D721Med (cell line): ENCODE measurements at places on chromosomes 7 and 10.

DNA sequence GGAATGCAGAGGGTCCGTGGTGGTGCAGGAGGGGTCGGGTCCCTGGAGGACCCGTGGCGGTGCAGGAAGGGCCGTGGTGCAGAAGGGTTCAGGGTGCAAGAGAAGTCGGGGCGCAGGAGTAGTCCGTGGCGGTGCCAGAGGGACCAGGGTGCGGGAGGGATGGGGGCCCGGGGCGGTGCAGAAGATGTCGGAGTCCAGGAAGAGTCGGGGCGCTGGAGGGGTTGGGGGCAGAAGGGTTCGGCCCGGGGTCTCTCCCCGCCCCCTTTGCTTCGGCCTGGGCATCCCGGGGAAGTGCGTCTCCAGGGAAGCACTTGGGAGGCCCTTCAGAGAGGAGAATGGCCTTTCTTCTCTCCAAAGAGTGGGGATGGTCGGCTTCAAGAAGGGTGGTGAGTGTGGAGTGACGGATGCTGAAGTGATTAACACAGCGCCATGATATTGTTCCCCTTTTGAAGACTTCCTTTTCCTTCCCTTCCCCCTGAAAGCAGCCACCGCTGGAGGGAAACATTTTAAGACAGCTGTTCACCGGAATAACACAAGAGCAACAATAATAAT lies 997 bp downstream of the WDR37 start:
- no peak for DNase-seq

DNA sequence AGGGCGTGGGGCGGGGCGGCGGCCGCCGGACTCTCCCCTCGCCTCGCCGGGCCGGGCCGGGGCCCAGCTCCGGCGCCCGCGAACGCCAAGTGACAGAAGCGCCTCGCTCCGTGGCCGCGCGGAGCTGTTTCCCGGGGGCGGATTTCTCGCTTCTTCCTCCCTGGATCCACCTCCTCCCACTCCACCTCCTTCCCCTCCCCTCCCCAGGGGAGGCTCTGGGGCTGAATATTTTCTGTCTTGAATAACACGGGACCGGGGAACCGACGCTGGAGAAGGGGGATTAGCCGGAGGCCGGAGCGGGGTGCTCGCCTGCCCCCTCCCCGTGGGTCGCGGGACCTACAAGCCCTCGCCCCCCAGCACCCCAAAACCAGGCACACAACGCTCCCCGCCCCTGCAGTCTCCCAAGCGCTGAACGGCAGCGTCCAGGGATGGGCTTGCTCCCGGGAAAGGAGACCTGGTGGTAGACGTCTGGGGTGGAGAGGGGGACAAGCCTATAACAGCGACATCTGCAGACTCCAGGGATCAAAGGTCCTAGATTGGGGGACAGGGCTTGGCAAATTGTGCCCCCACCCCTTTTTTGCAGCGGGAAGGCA lies at the start of gene ARHGAP21:
Gene ARHGAP21, minus strand, starts transcription at position 100 of the 593 bp plus-strand sequence. CDS start 1,988 bp downstream, outside the sequence.
- DNase-seq: no peak

DNA sequence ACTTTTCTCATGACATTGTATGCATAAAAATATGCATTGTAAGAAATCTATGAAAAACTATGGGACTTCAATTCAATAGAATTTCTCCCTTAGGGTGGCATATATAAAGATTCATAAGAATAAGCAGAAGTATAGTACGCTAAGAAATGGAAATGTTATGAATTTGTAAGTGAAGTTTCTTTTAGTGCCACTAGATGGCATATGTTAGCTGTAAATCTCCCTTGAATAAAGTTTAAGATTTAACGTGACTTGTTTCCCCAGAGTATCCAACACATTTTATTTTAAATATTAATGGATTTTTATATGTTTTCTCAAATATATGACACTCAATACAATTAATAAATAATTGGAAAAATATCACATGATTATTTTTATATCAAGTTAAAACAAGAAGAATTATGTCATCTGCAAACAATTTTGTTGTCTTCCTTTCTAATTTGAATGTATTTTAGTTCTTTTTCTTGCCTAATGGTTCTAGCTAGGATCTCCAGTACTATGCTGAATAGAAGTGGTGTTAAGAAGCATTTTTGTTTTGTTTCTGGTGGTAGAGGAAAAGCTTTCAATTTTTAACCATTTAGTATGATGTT lies 287.2 kb downstream of the HGF start:
- peak; percentile 11 for DNase-seq

DNA sequence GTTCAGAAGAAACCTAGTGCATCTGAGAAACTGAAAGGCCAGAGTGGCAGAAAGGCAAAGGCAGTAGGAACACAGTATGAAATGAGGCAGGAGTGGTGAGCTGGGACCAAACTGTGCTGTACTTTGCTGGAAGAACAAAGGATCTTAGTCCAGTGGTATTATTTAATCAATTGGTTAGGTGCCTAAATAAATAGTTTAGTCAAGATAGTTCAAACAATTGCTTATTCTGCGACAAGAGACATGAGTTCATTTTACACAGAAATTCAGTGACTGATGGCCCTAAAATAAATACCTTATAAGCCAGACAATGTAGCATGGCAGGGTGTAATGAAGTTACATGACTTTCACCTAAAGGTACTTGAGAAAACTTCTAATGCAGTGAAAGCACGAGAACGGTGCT lies 181.8 kb upstream of the LRRN3 start:
- no peak for DNase-seq

DNA sequence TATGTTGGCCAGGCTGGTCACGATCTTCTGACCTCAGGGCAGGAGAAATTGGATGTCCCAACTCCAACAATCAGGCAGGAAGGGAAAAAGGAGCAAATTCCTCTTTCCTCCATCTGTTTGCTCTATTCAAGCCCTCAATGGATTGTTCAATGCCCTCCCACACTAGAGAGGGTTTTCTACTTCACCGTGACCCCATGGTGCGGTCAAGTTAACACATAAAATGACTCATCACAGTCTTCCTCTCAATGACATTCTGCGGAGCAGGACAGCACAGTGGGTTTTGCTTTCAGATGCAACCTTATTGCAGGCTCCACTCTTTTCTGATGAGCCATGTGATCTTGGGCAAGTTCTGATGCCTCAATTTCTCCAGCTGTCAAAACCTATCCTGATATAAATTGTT lies 364.9 kb downstream of the ANKRD30A start:
- DNase-seq: no peak

DNA sequence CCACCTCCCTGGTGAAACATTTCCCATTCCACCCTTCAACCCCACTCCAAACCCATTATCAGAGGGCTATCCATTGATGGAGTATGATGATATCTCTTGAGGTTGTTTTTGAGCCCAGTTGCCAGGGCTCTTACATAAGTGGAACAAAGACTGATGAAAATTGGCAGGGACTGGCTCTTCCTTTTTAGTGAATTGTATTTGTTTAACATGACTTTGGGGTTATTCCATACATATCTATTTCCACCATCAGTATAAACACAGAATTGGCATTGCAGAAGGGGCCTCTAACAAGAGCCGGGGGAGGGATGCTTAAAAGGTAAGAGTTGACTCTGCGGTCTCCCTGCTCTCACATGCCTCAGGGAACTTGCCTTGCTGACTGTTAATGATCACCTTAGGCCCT lies 28.9 kb downstream of the FZD1 start:
- no peak for DNase-seq

DNA sequence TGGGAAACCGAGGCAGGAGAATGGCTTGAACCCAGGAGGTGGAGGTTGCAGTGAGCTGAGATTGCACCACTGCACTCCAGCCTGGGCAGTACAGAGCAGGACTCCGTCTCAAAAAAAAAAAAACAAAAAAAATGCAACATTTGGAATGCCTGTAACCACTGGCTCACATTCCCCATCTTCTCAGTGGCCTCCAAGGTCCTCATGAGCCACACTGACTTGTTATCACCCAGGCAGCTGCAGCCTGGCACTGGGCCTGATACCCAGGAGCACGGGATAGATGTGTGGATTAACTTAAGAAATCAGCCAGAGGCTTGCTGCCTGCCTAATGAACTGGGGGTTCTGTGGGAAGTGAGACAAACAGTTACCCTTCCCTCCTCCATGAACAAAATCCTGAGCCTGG lies 23.0 kb downstream of the JCAD start:
- no peak for DNase-seq

DNA sequence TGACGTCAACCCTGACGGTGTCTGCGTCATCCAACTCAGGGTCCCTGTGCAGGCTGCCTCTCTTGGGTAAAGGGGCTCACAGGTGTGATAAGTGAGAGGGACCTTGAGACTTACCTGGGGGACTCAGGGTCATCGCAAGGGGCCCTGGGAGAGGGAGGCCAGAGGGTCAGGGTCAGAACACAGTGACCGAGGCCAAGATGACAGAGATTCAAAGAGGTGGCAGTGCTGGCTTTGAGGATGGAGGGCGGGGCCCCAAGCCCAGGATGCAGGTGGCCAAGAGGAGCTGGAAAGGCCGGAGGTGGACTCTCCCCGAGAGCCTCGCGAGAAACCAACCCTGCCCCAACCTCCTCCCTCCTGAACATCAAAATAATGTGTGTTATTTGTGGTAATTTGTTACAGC lies 165.2 kb upstream of the PPP2R2D start:
- no peak for DNase-seq

DNA sequence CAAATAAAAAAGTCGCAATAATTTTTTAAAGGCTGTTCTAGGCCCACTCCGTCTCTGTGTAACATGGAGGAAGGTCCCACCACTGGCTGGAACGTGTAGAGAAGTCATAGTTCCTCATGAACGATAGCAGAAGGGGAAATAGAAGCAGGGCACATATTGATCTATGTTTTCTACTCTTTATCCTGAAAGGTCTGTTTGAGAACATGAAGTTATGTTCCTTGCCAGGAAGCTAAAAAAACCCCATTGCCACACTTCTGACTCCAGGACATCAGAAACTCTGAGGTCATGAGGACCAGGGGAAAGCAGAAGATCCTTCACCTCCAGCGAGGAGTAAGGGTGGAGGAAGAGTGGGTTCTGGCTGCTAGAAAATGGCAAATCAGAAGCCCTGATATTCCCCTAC lies 10.8 kb downstream of the ANKRD22 start:
- no peak for DNase-seq

GRCh38 chr10:86673216-86673826 lies 5.0 kb downstream of the LDB3 start:
- DNase-seq: no peak

- no peak for DNase-seq
These were observed 127.5 kb downstream of the COL28A1 start for GRCh38 chr7:7408001-7408770.

DNA sequence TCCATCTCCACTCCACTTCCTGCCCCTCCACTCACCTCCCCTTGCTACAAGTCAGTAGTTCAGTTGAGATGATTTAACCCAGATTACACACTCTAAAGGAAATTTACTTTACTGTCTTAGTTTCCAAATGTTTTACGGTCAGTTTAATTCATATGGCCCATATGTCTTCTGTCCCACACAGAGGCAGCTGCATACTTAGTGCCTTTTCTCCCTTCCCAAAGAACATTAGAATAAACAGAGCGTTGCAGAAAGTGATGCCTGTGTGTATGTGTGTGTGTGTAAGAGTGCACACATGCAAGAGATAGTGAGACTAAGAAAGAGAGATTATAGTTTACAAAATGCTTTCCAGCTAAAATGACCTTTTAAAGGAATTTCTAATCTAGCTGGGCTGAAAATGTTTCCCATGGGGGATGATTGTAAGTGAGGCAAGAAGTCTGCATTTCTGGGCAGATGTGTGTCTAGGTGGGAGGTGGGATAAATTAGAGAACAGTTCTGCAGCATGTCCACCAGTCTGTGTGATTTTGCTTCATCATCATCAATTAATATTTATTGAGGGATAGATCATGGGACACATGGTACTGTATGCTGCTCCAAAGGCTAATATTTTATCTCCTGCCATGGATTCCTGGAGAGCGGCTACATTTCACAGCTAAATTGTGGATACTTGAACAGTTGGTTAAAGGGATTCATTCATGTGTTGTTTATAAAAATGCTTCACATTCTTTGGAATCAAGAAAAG lies 81.5 kb downstream of the NXPH1 start:
- no peak for DNase-seq

DNA sequence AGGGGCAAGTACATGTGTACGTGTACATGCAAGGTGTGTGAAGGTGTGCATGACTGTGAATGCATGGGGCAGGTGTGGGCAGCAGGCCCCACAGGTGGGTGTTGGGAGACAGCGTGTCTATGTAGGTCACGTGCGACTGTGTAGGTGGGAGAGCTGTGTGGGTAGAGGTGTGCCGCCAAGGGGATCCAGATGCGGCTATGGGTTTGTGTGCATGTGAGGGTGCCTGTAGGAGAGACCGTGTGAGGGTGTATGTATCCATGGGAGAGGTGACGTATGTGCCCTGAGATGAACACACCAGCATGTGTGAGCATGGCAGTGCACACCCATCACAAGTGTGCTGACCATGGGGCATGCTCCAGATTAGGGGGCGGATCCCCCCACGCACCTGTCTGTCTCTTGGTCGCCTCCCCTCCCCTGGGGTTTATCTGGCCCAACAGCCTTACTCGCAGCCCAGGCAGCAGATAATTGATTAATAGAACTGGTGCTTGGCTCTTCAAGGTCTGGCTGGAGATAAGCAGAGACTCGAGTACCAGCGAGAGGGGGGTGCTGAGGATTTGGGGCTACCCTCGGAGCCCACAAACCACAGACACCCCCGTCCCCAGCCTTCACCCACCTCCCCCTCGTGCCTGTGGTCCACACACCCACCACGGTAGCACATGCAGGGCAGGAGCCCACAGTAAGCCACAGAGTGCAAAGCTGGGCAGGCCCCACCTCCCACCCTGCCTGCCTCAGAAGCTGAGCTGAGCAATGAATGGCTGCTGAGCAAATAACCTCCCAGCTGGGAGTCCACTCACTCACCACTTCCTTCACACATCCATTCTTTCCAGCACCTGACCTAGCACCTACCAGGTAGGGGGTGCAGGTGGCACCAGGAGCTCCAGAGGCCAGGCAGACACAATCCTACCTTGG lies 41.4 kb upstream of the ZMIZ1 start:
- no peak for DNase-seq

DNA sequence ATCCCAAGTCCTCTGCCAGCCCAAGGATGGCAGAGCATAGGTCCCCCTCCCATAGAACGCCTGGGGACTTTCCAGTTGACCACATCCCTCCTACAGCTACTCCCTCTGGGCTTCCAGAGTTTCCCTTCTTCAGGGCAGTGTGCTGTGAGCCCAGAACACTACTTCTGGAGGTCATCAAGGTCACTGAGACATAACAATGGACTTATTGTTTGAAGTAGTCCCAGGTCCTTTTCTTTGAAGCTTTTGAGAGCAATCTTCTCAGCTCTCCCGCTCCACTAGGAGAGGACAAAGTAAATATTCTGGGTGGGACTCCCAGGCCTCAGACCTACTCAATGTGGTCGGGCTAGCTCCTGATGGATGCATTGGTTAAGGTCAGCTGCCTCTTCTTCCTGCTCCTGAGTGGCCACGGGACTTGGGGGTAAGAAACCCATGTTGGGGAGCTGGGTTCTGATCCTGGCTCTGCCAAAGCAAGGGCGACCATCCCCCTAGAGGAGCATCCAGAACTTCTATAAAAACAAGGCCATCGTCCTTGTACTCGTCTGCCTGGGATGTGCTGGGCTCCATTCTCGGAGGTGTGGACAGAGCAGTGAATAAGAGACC lies 83.5 kb upstream of the DDC start:
- no peak for DNase-seq
